ENCODE measurements at places on chromosomes 11 and 22.

GRCh38 chr11:106496677-106497076 is 419.2 kb downstream of the AASDHPPT start:
- no peak for DNase-seq

DNA sequence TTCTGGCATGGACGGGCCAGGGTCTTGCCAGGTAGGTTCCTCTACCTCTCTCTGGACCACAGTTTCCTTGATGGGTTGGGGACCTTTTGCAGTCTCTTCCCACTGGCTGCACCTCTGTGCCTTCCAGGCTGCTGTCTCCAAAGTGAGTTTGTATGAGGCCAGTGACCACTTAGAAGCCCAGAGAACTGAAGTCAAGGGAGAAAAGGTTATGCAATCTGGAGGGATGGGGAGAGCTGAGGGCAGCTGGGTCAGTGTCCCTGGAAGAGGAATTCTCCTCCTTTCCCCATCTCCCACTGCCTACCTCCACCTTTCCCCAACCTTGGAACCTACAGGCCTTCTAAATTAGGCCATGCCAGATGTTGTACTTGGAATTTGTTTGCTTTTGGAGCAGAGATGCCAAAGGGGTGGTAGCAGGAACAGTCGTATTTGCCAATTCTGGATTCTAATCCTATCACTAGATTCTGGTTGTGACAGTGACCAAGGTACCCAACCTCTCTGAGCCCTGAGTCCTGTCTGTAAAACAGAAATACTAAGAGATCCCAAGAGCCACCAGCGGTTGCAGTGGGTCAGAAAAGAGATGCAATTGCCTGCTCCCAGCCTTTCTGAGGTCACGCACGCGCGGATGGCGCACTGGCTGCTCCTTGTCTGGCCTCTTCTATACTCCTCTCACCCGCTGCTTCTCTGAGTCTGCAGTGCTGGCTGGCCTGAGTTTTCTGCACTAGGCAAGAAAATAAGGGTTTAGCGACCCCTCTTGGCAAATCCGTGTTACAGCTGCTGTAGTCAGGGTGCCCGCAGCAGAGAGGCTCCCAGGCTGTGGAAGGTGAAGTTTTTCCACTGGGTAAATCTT is 10.7 kb upstream of the ACCSL start:
- peak; percentile 70 for DNase-seq

- DNase-seq = no peak
Observed at GRCh38 chr22:38258895-38259294, 13.9 kb downstream of the TMEM184B start.

DNA sequence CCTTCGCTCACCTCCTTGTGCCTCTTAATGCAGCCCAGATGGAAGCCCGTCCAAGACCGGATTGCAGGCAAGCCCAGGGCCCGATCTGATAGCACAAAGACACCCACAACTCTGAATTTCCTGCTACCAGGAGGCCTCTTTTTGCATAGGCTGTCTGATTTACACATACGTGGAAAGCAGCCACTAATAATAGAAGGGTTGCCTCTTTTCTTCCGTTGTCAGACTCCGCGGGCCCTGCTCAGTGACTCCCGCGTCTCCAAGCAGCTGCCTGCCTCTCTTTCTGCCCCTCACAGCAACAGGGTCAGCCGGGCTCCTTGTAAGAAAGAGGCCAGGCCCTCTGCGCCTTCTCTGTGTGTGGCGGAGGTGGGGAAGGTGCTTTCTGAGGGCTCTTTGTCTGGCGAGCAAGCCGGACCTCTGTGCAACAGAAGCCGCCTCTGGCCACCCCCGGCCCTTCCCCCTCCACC is 26.7 kb downstream of the FLI1 start:
- DNase-seq = no peak

GRCh38 chr11:21896216-21896615 is 296.7 kb upstream of the ANO5 start:
- no peak for DNase-seq

DNA sequence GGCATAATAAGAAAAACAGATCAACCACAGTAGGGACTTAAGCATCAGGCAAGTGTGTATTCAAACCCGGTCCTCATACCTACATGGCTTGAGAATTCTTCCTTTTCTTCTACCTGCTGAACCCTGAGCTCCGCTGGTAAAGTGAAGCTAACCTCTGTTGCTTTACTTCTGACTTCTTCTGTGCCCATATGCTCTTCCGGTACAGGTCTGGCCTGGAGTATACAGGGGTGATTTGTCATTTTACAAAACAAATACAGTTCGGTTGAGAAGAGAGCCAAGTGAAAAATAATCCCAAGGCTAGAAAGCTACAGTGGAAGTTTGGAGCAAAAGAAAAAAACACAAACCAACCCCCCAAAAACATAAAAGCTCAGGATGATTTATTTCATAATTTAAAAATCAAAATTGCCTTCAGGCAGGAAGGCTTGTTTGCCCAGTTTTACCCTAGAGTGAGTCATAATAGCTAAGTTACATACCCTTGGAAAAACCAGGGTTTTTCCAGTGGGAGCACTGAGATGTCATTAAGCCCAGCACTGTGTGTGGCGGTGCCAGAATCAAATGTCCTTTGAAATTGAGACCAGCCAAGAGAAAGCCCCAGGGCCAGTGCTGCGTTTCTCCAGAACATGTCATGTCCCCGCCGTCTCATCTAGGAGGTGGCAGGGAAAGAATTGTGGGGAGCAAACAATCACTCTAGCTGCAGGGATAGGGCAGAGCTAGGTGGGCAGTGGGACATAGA is 305.5 kb upstream of the ISX start:
- no peak for DNase-seq

- DNase-seq = no peak
Observed at GRCh38 chr11:42957831-42958230, 354.0 kb upstream of the API5 start.

DNA sequence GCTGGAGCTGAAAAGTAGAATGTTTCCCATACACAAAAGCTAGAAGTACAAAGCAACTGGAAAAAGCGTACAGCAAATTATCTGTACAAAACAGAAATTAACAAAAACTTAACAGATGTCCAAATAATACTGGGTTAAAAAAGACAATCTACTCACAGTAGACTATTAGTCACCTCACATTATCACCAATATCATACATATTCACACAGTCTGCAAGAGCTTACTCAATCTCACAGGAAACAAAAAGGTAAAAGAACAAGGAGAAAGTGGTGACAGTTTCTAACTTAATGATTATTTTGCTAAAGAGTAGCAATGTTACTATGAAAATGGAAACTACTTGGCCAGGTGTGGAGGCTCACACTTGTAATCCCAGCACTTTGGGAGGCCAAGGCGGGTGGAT is 11.9 kb downstream of the CELF1 start:
- no peak for DNase-seq

GRCh38 chr11:98589967-98590366 is 430.8 kb upstream of the CNTN5 start:
- DNase-seq = no peak

DNA sequence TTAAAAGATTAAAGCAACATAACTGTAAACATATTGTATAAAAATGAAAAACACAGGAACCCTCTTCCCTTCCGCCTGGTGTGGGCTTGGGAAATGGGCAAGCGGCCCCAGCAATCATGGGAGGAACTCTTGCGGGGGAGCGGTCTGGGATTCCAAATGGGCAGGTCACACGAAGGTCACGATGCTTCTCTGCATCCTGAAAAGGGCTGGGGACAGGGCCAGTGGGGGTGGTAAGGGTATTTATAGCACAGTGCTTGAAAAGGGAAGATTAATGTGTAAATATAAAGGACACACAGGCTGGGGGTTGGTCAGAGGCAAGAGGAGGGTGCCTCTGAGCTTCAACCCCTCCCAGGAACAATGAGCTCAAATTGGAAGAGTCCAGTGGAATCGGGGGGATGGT is 46.9 kb upstream of the OR4B1 start:
- no peak for DNase-seq

- DNase-seq = no peak
Observed at GRCh38 chr11:6850526-6850925, 5.0 kb downstream of the OR10A5 start.

DNA sequence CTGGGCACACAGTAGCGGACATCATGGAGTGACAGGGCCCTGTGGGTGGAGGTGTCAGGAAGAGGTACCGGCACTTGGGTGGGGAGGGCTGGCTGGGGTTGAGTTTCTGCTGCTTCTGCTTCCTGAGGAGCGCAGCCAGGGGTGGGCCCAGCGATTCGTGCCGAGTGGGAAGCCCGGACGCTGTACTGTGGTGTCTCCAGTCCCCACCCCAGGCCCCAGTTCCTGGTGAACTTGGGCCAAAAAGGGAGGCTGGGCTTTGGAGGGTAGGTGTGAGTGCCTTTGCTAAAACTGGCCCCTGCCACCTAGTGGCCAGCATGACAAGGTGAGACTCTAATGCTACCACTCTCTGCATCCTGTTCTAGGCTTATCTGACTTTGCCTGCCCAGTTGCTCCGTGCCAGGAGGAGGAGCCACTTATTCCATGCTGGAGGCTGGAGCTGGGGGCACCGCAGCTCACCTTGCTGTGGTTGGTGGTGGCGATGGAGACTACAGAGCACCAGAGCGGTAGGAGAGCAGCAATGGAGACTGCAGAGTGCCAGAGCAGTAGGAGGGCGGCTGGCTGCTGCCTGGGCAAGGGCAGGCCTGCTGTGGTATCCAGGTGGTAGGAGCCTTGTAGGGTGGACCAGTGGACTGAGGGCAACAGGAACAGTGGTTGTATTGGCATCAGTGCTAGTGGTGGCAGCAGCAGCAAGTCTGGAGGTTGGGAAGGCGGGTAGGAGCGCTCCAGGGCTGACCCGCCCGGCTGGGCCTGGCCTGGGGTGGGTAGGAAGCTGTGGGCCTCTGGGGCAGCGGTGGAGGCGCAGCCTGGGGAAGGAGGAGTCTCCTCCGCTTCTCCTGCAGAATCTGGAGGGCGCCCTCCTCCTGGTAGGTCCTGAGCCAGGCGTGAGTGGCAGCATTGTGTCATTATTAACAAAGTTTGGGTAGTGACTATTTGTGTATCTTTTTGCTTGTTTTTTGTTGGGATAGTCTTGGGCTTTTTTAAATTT is 2.2 kb upstream of the RFPL2 start:
- no peak for DNase-seq

GRCh38 chr11:78504708-78505107 is 70.0 kb downstream of the NARS2 start:
- no peak for DNase-seq

- peak; percentile 44 for DNase-seq
Observed at GRCh38 chr11:30914143-30914762, 328.1 kb upstream of the MPPED2 start.

DNA sequence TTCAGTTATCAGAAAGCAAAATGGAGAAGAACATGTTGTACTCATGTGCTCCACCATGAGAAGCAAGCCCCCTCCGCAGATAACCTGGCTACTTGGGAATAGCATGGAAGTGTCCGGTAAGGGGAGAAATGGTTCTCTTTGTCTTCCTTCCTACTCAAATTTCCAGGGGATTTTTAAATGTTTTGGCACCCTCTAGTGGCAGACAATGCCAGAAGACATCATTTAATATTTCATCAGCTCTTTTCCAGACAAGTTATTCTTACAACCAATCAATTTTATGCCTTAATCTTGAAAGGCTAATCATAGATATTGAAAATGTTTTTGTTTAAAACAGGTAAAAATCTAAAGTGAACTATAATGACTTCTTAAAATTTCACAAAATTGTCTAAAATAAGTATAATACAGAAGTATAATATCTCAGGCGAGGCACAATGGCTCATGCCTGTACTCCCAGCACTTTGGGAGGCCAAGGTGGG is 15.7 kb downstream of the CRTAM start:
- peak; percentile 34 for DNase-seq

DNA sequence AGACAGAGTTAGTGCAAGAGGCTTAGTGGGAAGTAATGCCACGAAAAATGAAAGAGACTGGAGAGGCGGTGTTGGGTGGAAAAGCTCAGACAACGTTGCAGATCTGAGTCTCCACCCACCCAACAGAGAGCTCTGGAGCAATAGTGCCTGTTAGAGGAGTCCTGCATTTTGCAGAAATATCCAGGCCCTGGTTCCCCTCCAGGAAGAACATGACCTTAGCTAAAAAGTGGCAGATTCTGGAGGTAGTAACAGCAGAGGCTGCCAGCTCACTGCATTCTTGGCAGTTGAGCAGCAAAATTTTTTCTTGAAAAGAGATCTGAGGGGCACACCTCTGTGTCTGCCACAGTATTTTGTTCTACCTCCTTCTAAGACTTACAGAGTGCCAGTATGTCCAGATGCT is 27.7 kb upstream of the BIRC3 start:
- no peak for DNase-seq

DNA sequence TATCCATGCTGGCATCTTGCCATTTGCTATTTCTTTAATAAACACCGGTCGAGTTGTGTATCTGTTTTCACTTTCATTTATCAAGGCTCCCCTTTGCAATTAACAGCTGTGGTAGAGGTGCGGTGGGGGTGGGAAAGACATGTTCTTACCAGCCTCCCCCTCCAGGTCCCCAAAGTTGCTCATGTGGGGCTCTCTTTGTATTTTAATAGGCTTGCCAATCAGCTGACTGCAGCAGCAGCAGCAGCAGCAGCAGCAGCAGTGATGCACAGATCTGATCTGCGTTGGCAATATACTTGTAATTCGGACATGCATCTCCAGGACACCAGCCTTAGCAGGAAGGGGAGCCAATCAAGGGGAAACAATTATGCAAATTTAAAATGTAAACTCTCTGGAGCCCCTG is 40.3 kb upstream of the E2F8 start:
- no peak for DNase-seq

DNA sequence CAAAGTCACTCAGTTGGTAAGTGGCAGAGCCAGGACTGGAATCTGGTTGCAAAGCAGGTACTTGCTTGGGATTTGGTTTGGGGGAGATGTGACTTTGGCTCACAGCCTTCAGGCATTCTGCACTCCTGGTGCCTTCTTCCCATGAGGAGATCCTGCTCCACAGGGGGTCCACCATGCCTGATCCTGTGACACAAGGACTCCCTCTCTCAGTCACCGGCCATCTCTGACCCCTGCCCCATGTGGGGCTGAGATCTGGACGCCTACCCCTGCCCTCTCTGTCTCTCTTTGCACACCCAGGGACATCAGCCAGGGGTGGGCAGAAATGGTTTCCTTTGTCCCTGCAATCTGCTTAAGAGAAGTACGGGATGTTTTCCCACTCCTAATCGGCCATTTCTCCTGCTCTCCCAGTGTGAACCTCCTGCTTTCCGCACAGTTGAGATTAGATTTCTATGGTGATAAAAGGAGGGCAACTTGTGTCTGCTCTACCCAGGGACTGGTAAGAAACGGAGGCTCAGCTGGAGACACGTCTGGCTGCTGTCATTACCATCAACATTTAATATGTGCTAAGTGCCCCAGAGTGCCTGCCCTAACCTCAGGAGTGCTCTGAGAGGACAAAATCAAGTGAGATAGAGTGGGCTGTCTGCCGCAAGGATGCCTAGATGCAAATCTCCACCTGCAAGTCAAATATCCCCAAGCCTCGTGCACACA is 11.1 kb upstream of the FXYD6 start:
- no peak for DNase-seq

GRCh38 chr11:76955459-76956114 is 78.6 kb upstream of the B3GNT6 start:
- no peak for DNase-seq

GRCh38 chr11:113675003-113675561 is 31.0 kb downstream of the TMPRSS5 start:
- DNase-seq = peak; percentile 66

Measured in NCI-H226 (cell line).